Right ventricle myocardium inferior (tissue), 1 donor: ENCODE measurements at places on chromosomes 13 and 19.

GRCh38 chr19:2986951-2987524 lies 9.7 kb downstream of the TLE6 start:
- no peak for DNase-seq

- DNase-seq = no peak
Observed at GRCh38 chr13:98697791-98698190, 54.7 kb downstream of the SLC15A1 start.

DNA sequence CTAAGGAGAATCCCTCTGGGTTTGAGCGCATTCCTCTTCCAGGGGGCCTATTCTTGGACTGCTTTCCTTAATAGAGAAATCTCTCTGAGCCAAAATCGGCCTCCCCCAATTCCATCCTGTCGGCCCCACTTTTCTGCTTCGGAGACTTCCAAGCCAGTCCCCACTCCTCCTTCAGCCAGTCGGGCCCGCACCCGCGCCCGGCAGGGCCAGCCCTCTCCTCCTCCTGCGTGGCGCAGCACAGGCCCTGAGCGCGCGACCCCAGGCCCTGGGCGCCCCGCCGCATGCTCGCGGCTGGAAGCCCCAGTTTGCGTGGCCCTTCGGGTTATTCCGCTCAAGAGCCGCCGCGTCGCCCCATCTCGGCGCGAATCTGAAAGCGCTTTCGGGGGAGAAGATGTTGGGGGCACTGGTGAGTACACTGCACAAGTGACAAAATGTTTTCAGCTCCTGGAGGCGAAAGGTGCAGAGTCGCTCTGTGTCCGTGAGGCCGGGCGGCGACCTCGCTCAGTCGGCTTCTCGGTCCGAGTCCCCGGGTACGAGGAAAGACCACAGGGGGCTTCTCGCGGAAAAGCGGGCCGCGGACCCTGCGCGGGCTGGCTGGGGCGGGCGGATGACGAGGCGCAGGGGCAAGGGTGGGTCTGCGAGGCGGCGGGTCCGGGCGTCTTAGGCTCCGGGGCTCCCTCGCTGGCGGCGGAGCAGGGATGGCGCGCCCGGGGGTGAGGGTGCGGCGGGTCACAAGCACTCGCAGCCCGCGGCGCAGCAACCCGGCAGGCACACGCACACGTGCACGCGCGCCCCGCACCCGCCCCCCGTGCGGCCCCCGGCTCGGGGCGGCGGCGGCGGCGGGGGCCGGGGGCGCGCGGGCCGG lies at the start of gene IL17D:
Gene IL17D (plus strand): TSS at position 785 of the 865 bp plus-strand sequence. CDS start 303 bp downstream, outside the sequence.
- DNase-seq = no peak

- no peak for DNase-seq
Observed at GRCh38 chr13:109395014-109395413, 391.4 kb downstream of the IRS2 start.

- DNase-seq = no peak
Observed at GRCh38 chr13:89432997-89433396, 1761.8 kb downstream of the SLITRK5 start.

DNA sequence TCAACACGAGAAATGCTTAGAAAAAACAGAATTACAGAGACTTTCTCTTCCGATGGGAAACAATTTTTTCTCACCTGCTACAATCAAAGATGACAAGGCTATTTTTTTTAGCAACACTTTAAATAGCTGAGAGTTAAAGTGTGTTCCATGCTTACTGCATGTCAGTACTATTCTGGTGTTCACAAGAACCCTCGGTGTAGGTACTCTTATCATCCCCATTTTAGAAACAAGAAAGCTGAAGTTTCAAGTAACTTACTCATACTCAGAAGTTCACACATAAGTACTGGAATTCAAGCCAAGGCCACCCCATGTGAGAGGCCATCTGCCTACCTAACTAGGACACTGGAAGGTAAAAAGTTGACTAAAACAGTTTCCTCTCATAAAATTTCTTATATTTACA lies 9.0 kb upstream of the TNFRSF19 start:
- no peak for DNase-seq

- no peak for DNase-seq
Observed at GRCh38 chr13:40287428-40287827, 379.0 kb downstream of the FOXO1 start.

DNA sequence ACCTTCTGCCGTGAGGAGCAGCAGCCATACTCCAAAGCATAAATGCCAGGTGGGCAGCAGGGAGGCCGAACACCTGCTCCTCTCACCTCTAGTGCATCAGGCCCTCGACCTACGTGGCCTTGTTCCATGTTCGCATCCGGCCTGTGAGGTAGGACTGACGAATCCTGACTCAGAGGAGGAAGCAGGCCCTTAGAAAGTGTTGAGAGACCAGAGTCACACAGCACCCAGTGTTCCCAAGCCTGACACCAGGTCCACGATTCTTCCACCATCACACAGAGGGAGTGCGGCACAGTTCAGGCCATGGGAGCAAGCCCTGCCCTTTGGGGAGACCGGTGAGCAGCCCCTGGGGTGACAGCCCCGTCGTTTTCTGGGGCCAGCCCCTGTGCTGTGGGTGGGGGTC lies 14.7 kb downstream of the ATP12A start:
- DNase-seq = no peak

DNA sequence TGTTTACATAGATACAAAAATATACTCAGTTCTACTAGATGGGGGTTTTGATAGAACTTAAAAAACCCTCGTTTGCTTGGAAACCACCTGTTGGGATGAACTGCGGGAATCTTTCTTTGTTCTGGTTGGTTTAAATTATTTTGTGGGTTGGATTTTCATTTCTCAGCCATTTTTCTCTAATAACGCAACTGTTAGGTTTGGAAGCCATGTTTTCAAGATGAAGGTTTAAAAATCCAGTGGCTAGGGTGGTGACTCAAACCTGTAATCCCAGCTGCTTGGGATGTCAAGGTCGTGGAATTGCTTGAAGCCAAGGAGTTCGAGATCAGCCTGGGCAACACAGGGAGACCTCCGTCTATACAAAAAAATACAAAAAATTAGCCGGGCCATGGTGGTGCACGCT lies 1.6 kb downstream of the URI1 start:
- DNase-seq = no peak

DNA sequence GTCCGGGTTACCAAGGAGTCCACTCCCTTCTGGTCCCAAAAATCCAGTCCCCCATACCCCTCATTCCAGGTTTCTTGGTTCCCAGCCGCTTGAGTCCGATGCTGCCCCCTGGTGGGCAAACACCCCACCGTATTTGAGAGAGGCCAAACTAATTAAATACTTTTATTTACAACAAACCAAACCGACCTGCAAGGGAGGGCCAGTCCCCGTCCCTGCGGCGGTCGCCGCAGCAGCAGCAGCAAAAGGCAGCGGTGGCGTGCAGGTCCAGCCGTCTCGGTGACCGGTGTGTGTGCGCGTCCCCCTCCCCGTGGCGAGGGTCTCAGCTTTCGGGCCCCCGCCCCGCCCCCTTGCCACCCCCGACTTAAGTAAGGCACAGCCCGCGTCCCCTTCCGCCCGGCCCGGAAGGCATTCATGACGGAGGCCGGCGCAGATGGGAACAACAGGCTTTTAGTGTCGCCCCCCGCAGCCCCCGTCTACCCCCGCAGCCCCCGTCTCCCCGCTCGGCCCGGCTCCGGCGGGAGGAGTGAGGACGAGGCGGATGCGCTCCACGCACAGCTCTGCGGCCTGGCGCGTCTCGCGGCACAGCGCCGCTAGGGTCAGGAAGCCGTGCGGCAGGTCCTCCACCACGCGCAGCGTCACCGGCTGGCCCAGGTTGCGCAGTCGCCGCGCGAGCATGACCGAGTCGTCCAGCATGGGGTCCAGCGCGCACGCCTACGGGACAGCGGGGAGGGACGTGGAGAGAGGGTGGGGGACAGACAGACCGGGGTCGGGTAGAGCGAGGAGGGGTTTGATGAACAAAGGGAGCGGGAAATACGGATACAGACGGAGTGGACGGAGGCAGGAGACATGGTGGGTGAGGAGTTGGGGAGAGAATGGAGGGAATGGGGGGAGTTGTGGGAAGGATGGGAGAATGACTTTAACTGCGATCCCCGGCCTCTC lies 11.5 kb upstream of the CNFN start:
- DNase-seq = peak; percentile 90
